ENCODE measurements at places on chromosomes 2 and 18.

- no peak for DNase-seq
Measured at GRCh38 chr18:32351032-32351431, 119.7 kb downstream of the GAREM1 start.

DNA sequence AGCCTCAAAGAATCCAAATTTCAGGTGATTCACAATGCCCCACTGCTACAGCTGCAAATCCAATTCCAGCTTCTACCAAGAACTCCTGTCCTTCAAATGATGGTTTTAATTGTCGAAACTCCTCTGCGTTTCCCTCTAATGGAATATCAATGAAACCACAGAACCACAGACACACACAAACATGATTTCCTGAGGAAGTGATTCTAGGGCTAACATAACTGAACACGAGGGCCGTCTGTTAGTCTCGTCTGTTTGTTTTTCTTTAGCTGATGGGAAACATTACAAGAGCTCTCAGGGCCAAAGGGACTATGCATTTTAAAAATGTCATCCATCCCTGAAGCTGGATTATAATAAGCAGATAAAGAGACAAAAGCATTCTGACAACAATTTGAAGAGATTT lies 59.4 kb downstream of the RNF152 start:
- DNase-seq, result no peak

DNA sequence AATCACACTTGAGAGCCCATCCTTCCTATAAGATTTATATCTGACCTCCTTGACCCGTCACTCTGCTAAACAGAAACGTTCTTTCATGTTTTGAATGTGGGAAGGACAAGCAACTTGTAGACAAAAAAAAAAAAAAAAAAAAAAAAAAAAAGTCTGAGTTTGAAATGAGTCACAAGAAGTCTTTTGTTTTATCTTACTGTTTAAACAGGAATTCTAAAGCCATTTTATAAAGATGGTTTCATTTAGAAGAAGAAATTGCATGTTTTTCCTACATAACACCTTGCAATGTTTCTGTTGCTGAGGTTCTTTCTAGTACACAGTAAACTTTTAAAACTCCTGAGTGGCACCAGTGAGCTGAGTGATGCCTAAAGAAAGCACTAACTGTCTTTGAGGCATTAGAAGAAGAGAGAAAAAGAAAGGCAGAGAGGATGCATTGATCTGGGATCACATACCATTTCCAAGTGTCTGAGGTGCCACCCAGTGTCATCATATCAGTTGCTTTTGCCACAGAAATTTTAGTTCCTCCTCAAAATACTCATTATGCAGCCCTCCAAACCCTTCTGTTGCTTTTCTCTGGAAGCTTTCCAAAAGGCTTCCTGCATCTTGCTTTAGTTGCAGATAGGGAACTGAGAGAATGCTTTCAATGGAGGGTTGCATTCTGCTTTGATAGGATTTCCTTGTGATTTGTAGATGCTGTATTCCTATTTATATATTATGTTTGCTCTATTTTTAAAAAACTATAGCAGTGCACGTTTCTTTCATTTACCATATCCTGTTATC lies 69.1 kb downstream of the ACVR2A start:
- no peak for DNase-seq

DNA sequence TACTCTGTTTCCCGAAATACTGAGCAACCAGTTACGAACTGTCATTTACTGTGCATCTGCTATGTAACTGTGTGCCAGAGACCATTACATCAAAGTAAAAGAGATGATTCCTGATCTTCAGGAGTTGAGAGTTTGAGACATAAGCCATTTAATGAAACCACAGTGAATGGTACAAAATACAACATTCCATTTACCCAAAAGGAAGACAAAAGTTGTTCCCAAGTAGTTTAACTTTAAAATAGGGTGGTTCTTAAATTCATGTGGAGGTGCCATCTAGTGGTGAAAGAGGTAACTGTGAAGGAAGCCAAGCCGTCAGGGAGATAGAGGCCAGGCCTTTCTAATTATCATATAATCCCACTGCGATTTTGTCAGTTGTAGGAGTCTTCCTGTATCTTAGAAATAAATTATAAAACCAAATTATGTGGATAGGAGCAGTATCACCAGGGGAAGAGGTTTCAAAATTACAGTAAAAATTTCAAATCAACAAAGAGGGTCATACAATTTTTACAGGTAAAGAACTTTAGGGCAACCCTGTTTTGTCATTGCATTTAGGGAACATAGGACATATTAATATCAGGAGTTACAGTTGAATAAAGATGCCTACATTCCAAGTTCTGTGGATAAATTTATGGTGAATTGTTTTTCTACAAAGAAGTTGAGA lies 67.7 kb downstream of the EPAS1 start:
- no peak for DNase-seq

DNA sequence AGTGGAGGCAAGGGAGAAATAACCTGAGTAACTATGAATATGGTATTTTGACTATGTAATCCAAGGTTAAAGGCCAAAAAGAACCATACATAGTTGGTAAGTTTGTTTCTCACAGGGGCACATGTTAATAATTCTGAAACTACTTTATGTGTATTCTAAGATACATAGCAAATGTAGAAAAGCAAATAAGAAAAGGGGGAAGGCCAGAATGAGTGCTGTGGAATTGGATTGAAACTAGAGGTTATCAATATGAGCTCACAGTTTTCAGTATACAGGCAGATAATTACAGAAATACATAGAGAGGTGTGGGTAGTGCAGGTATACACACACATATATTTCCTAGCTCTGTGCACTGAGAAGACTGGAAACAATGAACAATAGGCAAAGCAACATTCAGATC lies 13.7 kb downstream of the INO80C start:
- DNase-seq, result no peak

DNA sequence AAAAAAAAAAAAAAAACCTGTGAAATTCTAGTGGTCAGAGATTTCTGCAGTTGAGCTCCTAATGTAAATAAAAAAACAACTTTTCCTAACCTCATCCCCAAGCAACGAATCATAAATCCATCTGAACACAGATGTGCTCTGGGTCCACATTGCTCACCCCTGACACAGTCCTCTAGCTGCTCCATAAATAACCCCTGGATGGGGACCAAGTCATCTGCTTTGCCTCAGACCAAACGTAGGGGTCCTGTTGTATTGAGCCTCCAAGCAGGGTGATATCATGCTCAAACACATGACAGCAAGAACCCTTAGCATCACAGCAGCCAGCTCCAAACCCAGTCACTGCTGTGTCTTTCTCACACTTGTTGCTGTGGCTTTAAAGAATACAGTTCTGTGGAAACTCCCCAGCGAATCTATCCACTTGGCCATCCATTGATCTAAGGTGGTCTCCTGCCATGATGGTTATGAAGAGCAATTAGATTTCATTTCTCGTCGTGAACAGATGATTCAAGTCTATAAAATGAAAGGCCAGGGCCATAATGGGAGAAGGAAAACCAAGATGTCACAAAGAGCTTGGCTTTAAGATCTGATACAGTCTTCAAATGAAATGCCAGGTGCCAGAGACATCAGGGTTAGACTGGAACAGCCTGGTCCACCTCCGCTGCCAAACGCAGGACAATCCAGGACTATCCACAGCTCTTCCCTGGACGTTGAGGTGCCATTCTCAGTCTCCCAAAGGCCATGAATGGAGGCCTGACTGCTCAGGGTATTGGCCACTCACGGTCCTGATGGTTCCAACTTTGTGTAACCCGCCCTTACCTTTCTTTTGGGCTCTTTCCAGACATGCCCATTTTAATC lies 39.0 kb downstream of the TBC1D8 start:
- no peak for DNase-seq

- no peak for DNase-seq
Measured at GRCh38 chr2:119223521-119224390, at the start of gene STEAP3. STEAP3 (plus strand) TSS chr2:119223834; CDS start chr2:119231013, 7,179 bp downstream.

DNA sequence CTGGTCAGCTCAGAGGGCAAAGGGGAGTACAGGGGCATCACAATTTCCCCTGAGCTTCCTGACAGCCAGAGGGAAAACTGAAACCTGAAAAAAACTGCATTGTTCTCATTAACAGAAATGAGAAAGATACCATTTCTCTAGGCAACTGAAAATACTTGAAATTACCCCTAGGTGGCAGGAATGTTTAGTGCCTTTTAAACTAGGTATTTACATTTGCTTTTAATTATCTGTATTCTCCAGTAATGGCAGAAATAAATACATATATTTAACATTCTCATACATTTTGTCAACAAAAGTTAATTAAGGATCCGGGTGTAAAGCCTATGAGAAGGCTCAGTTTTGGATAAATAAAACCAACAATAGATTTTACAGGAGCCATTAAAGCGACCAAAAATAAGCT lies 34.5 kb downstream of the RPL31 start:
- no peak for DNase-seq

DNA sequence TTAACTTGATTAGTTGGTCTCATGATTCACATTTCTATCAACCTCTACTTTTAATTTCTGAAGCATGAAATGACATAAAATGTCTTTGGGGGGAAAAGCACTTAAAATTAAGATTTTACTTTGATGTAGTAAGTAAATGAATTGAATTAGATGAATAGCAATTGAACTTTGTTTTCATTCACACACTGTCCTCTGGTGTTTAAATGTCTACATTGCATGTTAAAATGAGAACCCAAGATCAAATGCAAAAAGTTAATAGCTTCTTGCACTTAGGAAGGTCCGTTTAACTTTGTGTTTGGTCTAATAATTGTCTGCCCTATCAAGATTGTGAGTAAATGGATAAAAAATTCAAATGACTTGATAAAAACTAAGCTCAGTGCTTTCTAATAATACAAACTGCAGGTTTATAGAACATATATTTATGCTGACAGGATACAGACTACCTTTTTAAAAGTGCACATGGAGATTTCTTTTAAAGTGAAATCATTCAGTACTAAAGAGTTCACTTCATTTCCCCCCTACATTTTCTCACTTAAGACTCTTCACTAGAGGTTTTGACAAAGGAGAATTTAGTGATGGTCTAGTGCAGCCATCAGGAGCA lies 156.2 kb upstream of the NABP1 start:
- no peak for DNase-seq

DNA sequence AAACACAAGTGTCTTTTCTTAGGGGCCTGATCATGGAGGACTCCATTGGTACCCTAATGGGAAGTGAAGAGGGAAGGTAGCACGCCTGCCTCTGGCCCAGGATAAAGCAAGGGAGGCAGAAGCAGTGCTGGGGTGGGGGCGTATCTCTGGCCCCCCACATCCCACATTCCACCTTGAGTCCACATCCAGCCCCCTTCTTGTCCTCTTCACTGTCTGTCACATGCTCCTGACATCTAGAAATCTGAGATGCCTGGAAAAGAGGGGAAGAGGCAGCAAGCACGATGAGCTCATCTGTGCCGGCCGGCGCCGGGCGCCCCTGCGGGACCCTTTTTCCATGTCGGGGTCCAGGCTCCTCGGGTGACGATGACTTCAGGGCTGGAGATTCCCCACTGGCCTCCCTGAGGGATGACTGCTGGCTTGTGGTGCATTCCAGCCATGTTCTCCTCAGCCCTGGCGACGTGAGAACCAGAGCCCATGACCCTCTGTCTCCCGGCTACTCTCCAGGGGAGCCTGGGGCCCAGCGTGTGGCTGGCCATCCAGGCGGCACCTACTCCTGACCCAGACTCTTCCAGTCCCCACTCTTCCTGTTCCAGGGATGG lies 277.5 kb downstream of the DYSF start:
- DNase-seq, result no peak

DNA sequence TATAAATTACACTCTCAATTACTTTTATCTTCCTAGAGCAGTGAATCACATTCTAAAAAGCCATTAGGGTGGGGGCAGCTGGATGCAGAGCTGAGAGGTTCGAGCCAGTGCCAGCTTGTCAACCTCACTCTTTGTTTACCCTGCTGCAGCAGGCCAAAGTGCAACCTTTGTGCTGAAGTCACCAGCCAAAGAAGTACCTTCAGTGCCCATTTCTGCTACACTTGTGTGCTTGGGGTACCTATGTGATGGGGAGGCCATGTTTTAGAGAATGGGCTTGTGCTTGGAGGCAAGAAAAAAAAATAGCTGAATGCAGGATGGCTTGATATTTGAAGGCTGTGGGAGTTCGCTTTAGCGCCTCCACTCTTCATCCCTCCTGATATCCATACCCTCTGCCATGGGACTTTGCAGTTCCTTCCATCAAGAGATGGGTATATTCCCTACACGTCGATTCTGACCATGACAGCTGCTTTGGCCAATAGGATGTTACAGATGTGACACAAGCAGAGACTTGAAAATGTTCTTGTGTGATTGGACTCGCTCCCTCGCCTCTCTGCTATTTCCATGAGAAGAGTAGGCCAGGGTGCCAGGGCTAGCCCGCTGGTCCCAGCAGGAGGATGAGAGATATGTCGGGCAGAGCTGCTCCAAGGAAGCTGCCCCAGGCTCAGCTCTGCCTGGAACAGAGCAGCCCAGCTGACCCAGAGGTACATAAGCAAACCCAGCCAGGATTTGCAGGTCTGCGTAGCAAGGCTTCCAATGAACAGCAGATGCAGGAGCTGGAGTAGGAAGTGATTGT lies 12.7 kb upstream of the FZD5 start:
- DNase-seq, result no peak

GRCh38 chr2:196128749-196129148 lies 42.6 kb downstream of the STK17B start:
- no peak for DNase-seq

DNA sequence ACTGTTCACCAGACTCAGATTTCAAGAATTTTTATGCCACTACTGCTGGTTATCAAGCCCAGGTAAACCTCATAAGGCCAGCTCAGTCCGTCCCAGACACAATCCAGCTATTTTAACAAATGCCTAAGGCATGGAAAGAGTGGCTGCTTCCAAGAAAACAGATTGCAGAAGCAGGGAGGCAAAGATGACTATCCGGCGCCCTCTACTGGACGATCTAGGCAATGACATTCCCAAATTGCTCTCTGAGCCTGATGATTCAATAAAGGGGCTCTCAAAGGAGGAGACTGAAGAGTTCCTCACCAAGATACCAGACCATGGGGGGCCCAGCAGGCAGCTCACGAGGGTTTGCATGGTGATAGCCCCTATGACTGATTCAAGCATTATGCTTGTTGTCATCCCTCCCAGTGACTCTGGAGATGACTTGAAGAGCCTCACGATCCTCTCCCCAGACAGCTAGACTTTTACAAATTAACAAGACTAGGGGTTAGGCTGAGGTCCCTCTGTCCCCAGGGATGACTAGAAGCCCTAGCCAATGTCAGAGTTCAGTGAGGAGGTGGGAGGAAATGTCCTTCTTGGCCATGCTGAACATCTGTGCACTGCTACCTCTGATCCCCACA lies 25.0 kb downstream of the SERPINB8 start:
- no peak for DNase-seq

Data from NCI-H1436 treated with DMSO at 0.1 percent for 48 hours (cell line).